ENCODE measurements at places on chromosomes 13 and 19.

DNA sequence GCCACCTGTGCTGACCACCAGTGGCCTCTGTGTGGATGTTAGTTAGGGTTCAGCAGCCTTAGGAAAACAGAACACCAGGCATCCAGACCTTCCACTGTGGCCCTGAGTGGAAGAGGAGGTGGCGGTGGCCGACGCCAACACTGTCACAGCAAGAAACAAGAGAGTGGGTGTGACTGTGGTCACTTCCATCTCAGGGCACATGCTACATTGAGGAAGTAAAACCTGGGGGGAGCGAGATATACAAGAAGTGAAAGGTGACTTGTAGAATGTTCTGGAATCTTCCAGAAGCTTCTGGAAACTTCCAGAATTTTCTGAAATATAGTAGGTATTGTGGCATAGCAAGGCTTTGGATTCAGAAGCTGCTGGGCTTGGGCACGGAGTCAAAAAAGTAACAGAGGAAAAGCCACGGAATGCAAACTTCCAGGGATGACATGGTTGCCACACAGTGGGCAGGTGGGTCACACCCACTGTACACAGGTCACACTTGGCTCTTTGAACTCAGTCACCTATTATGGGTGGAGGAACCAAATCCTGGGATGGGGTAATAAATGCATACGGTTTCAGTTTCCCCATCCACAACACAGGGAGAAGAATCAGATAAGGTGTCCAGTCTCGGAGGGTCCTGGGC lies 24.3 kb downstream of the GNG7 start:
- DNase-seq, result no peak

DNA sequence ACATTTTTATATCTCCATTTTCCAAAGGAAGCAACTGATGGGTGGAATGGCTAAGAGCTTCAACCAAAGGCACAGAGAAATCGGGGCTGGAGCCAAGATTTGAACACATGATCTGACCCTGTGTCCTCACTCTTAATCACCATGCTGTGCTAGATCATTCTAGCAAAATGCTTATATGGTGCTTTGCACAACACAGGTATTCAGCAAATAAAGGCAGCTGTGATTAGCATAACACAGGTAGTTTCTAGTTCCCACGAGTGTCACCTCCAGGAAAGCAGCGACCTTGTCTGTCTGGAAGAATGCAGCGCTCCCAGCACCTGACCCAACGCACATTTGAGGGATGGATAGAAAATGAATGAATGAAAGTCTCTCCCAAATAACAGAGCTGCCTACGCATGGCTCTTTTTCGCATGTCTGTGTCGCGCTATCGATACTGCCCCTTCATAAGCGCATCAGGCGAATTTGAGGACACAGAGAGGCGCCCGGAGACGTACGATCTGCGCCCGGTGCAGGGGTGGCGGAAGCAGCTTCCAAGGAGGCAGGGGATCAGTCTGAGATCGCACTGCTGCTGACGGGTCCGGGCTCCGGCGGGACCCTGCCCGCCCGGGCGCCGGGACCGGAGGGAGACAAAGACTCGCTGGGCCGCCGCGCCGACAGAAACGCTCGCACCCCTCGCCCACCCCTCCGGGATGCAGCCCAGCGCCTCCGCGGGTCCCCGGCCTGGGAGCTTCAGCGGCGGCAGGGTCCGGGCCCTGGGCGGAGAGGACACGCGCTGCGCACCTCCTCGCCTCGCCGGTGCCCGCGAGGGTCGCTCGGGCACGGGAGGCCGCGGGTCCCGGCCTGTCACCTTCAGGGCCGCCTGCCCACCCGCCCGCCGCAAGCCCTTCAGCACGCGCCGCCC lies 609 bp downstream of the EPS15L1 start:
- no peak for DNase-seq

DNA sequence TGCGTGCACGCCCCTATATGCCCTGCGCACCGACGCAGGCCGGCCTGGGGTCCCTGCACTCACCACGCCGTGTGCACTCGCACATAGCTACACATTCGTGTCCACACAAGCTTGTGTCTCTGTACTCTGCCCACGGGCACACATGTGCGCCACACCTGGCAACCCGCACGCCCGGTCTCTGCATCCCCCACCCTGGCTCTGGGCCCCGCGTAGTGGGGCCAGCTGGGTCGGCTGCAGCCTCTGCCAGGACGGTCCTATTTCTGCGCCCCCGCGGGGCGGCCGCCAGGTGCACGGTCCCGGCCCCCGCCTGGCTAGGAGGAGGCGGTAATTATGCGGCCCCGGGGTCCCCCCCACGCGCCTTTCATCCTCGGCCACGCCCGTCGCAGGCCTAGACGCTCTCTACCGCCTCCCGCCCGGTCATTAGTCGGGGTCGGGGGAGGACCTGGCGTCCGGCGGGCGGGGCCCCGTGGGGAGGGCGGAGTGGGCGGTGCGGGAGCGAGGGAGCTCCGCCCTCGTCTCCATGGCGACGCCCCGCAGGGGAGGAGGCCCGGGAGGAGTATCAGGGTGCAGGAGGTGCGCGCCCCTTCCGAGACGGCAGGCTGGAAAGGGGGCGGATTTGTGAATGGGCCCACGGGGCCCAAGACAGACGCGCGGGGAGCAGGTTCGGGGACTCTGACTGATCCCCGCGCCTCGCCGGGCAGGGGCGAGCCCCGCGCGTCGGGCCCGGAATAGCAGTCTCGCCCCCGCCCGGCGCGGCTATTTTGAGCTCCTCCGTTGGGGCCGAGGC lies 2.8 kb upstream of the CIRBP start:
- DNase-seq, result peak; percentile 98

- no peak for DNase-seq
Measured at GRCh38 chr13:109779074-109779473, 7.3 kb downstream of the IRS2 start.

DNA sequence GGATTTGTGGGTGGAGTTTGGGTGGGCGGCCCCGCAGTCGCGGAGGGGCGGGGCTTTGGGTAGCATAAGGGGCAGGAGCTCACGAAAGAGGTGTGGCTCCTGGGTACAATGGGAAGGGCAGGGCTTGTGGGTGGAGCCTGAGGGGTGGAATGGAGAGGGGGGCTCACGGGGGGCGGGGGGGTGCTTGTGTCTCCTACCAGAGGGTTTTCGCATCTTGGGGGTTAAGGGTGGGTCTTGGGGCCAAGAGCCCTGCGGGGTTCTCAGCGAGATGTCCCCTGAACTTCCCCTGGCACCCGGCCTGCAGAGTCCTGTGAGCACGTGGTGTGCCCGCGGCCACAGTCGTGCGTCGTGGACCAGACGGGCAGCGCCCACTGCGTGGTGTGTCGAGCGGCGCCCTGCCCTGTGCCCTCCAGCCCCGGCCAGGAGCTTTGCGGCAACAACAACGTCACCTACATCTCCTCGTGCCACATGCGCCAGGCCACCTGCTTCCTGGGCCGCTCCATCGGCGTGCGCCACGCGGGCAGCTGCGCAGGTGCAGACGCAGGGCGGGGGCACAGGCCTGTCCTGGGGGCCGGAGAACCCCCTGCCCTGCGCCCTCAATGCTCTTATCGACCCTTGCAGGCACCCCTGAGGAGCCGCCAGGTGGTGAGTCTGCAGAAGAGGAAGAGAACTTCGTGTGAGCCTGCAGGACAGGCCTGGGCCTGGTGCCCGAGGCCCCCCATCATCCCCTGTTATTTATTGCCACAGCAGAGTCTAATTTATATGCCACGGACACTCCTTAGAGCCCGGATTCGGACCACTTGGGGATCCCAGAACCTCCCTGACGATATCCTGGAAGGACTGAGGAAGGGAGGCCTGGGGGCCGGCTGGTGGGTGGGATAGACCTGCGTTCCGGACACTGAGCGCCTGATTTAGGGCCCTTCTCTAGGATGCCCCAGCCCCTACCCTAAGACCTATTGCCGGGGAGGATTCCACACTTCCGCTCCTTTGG lies 5.1 kb downstream of the FSTL3 start:
- peak; percentile 95 for DNase-seq

- DNase-seq, result no peak
Measured at GRCh38 chr13:24406524-24406923, 97.1 kb downstream of the C1QTNF9 start.

DNA sequence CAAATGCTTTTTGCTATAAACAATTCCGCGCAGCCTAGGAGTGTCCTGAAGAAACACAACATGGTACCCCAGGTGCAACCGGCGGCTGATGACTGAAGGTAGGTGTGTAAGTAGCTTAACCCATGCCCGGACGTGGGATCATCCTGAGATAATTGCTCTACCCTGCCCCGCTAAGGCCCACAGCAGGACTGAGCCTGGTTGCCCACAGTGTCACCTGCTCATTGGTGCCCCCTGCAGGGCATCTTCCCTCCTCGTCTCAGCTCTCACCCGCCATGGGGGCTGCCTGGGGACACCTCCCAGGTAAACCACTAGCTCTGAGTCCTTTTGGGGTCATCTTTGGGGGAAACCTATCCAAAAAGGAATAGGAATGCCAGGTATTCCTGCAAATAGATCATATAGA lies 22.3 kb downstream of the TMEM161A start:
- DNase-seq, result peak; percentile 38
